ENCODE measurements at places on chromosomes 2 and 18.

DNA sequence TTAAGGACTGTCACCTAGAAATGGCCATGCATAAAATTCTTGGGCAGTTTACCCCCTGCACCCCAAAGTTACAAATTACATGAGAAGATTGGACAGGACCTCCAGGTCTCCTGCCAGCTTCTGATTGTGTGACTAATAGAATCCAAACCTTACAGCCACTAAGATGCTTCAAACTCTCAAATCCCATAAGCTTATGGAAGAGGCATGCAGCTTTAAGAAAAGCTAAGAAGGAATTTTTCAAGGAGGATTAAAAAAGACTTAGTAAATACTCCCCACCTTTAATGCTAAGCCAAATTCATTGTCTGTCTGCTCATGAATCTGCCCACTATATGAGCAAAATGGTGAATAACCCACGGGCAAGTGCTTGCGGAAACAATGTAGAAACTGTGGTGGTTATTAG lies 86.3 kb downstream of the MAIP1 start:
- no peak for DNase-seq

GRCh38 chr2:122136056-122136455 lies 380.6 kb downstream of the TSN start:
- no peak for DNase-seq

GRCh38 chr2:201263779-201264178 lies 3.4 kb downstream of the CASP8 start:
- DNase-seq, result no peak

- no peak for DNase-seq
These were observed 7.4 kb upstream of the NPAS2 start for GRCh38 chr2:100812573-100812972.

GRCh38 chr2:225002039-225002655 lies 40.1 kb downstream of the DOCK10 start:
- peak; percentile 60 for DNase-seq

DNA sequence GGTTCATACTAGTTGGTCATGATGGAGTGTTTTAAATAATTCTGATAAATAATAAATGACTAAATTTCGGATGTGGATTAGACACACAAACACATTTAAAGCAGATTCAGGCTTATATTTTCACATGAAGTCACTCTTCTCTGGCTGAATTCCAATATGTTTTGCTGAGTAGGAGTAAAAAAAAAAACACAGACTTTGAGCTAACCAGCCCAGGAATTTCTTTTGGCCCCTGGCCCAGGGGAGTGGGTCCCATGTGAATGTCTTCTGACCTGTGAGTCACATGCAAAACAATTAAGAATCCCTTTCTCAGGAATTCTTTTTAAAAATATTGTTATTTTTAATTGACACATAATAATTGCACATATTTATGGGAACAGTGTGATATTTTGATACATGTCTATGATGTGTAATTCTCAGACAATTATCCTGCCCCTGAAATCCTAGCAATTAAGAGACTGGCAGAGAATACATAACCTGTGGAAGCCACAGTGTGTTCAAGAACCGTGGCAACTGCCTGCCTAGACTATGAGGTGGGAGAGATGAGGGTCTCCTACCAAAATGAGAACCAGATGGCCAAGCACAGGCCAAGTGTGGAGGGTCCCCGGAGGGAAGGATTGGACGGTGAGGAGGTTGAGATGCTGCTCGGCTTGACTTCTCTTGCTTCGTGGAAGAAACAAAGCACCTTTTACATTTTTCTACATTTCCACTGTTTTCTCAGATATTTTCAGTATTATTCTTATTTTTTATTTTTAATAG lies 236.4 kb downstream of the PIEZO2 start:
- no peak for DNase-seq

- DNase-seq, result peak; percentile 33
These were observed 150.9 kb downstream of the CD8B2 start for GRCh38 chr2:106638043-106638442.

DNA sequence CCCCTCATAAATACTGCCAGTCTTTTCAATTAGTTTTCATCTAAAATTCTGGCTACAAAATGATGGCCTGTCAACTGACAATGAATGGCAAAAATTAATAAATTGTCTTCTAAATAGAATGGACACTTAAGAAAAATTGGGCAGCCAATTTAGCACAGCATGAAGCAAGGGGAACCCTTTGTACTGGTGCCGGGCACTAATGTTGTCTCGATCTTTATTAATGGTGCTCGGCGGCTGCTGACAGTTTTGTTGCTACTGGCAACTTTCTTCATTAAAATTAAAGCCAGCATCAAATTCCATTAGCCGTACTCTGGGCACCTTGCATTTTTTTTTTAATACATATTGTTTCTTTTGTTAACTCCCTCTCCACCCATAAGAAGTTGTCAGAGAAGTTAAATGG lies 309.3 kb downstream of the GBX2 start:
- DNase-seq, result no peak

GRCh38 chr2:113058411-113058994 lies 495 bp upstream of the IL36RN start:
- no peak for DNase-seq

- DNase-seq, result no peak
These were observed 72.5 kb downstream of the GULP1 start for GRCh38 chr2:188364033-188364630.

DNA sequence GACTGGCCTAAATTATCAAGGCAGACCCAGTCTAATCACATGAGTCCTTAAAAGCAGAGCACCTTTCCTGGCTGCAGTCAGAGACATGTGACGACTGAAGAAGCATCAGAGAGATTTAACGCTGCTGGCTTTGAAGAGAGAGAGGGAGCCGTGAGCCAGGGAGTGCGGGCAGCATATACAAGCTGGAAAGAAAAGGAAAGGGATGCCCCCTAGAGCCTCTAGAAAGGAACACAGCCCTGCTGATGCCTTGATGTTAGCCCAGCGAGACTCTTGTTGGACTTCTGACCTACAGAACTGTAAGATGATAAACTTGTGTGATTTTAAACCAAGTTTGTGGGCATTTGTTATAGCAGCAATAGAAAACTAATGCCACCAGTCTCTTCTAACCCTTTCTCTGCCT lies 58.1 kb downstream of the HEATR5B start:
- no peak for DNase-seq

GRCh38 chr2:8999102-8999446 lies 4.4 kb downstream of the MBOAT2 start:
- no peak for DNase-seq

GRCh38 chr2:240374085-240374907 lies 61.2 kb upstream of the GPC1 start:
- no peak for DNase-seq

GRCh38 chr2:110157153-110157793 lies 41.7 kb upstream of the MALL start:
- peak; percentile 68 for DNase-seq

GRCh38 chr2:237269138-237269875 lies 144.7 kb downstream of the COL6A3 start:
- no peak for DNase-seq

GRCh38 chr2:231900486-231900942 lies 25.7 kb downstream of the NPPC start:
- peak; percentile 72 for DNase-seq

DNA sequence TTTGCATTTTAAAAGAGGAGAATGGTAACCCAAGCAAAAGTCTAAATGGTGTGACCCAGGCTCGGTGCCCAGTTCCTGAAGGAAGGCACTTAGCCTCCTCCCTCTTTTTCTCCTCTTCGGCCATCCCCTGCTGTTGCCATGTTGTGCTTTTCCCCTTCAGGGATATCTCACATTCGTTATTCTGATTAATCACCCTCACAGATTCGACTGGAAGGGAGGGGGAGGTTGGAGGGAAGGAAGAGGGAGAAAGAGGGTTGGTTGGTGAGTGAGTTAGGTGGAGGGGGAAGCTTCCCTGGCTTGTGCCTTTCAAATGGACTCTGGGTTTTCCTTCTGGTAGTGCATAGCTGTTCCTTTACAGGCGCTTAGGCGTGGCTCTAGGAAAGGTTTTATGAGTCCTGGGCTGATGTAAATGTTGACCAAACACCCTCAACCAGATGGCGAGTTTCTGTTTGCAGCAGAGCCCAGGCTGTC lies 39.0 kb upstream of the LYPD6B start:
- DNase-seq, result no peak

GRCh38 chr2:140529706-140530105 lies 1601.1 kb downstream of the LRP1B start:
- DNase-seq, result no peak

GRCh38 chr2:40786636-40787035 lies 334.7 kb upstream of the SLC8A1 start:
- no peak for DNase-seq

DNA sequence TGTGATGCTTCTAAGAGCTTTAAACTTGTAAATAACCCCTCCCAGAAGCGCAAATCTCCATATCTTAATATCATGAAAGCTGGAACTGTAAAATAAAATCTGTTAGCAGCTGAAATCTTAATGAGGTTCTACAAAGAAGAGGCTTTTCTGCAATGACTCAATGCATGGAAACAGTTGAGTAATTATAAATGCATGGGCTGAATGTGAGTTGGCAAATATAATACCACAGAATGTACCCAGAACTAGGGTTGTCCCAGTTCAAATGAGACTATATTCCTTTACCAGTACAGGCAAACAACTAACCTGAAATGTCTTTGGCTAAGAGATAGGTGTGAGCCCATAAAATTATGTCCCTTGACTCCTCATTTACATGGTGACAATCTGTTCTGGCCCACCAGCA lies 52.9 kb downstream of the SATB2 start:
- DNase-seq, result no peak

DNA sequence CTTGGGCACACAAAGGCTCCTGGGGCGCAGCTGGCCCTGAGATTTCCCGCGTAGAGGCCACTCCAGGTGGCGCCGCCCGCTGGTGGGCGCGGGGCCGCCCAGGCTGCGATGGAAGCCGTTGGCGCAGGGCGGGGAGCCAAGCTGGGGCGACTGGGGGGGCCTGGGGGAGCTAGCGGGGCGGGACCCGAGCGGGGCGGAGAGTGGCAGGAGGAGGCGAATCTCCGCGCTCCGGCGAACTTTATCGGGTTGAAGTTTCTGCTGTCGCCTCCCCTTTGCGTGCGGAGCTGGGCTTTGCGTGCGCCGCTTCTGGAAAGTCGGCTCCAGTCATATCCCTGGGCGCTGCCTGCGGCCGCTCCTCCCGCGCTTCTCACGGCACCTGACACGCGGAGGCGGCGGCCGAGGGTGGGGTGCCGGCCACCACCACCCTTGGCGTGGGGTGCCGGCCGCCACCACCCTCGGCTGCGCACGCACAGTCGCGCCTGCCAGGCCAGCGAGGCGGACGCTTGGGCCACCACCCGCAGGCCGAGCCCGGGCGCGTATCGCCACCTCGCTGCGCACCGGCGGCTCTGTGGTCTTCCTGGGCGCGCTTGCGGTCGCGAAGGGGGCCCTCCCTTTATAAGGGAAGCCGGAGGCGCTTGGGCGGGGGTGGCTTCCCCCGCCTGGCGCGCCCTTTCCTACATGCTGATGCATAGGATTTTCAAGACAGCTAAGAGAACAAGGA lies 919 bp upstream of the CYP1B1 start:
- DNase-seq, result peak; percentile 72

GRCh38 chr18:48791636-48792105 lies 159.1 kb downstream of the SMAD7 start:
- no peak for DNase-seq

GRCh38 chr2:166665991-166666940 lies 172.2 kb upstream of the SCN7A start:
- DNase-seq, result no peak

DNA sequence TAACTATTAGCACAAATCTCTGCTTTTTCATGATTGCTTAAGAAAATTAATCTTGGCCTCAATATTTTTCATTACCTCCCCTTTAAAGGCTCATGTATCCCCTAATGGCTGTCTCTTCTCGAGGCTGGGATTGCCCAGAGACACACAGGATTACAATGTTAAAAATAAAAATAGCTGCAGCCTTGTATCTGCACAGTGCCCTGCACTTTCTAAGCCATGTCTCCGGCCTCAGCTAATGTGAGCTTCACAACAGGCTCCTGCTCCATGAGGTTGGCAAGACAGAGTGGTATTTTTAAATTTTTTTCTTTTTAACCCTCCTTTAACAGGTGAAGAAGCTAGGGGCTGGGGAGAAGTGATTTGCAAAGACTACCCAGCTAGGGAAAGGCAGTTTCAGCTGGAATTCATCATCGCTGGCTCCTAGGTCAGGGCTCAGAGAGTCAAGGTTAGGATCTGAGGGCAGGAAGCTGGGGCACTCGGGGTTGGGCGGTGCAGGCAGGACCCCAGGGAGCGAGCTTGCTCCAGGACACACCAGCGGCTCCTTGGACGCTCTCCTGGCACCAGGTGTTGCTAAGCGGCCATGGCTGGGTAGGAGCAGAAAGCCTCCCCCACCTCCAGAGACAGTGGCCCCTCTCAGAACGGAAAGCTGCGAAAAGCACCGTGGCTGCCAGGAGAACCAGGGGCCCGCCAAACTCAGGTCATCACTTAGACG lies 135.6 kb downstream of the SMAD2 start:
- no peak for DNase-seq

DNA sequence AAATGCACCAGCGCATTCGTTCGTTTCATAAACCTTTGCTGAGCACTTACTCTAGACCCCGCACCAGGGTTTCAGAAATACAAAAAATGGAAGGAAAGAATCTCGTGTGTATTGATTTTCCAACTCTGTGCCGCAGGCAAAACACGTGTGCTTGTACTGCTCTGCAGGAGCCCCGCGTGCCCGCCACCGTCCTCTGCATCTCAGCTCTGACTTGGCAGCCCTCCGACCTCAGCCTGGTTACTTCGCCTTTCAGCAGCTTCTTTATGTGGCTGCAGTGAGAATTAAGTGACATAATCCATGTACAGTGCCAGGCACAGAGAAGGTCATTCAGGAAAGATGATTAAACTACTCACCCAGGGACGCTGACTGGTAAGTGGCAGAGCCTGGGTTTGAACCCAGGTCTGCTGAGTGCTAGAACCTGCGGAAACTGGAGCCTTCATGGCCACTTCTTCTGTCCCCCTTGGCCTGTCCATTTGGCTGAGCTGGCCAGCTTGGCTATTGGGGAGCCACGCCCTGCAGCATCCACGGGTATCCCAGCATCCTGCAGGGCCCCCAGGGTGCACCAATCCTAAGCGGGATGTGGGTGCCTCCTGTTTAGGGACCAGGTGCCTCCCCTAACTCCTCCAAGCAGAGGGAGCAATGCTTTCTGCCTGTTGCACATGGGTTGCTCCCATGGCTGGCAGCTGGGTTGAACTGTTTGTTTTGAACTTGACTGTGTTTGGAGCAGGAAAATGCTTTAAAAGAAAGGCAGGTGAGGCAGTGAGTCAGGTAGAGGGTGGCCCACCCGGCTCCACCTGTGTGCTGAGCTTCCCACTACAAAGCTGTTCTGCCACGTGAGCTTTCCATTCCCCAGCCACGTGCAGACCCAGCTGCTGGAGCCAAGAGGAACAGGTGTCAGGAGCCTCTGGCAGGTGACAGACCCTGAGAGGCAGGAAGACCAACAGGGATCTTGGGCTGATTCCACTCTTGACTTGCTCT lies 34.3 kb downstream of the INHBB start:
- DNase-seq, result no peak
